ENCODE measurements at places on chromosomes 13 and 19.

GRCh38 chr13:28575200-28575599, 80.3 kb upstream of the FLT1 start:
- no peak for DNase-seq

DNA sequence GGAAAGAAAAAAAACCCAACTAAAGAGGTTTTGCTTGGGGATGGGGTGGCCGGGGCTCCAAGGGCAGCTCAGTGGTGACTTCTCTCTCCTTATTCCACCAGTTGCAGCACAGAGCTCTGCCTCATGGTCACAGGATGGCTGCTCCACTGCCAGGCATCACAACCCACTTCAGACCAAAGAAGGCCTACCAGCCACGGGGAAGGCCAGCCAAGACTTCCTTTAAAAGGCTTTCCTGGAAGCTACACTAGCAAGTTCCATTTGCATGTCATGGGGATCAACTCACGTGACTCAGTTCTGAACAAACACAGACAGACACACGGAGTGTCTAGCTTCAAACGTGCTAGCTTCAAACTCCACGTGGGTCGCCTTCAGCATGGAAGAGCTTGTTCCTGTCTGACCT, 13.2 kb upstream of the EIF3G start:
- DNase-seq = no peak

- DNase-seq = no peak
Measured at GRCh38 chr19:11598103-11598483, 810 bp downstream of the ZNF627 start.

- no peak for DNase-seq
Measured at GRCh38 chr13:22757530-22758120, 423.2 kb upstream of the SGCG start.

- DNase-seq = peak; percentile 50
Measured at GRCh38 chr13:46622630-46623256, 69.8 kb downstream of the LRCH1 start.

DNA sequence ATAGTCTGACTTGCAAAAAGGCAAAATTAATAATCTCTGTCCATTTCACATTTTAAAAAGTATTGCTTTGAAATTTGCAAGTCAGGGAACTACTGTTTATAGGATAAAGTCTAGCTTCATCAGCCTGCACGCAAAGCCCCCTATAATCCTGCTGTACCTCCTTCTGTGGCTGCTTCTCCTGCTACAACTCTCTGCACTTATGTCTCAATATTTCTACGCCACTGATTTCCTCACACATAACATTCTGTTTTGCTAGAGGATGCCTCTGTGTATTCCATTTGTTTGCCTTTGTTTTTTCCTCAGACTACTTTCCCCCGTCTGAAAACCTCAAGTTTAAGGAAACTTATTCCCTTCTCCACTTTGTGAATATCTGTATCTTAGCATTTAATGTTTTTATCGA, 389.9 kb downstream of the RFC3 start:
- no peak for DNase-seq

DNA sequence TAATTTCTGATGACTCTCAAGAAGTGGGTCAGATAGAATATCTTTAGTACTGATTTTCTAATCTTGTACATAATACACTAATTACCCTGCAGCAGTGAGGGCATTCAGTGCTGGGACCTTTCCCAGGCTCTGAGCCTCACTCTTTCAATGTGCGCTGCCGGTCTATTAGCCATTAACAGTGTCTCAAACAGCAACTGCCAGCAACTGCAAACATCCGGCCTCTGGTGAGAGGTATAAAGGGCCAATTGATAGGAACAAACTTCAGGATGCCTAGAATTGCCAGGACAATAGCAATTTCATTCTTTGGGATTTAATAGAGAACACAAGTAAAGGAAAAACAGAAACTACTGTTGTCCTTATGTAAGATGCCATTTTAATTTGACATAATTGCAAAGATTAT, 604.4 kb upstream of the SPRY2 start:
- no peak for DNase-seq

GRCh38 chr13:27607125-27607524, 13.2 kb downstream of the LNX2 start:
- no peak for DNase-seq

DNA sequence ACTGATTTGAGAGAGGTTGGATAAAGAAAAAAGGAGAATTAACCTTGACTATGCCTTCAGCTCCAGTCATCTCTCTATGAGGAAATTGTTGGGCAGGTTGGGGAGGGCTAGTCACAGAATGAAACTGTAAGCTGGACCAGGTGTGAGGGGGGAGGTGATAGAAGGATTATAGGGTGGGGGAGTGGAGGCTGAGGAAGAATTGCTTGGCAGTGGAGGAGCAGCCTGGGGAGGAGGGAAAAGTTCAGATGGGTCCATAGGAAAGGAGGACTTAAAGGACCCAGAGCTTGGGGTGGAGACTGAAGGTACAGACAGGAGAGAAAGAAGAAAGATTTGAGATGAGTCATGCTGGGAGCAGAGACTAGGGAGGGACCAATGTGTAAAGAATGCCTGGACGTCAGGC, 8.2 kb upstream of the ZNF431 start:
- no peak for DNase-seq

- DNase-seq = no peak
Measured at GRCh38 chr13:110217085-110217484, 89.9 kb downstream of the COL4A1 start.

- DNase-seq = no peak
Measured at GRCh38 chr19:11252665-11253355, 9.5 kb downstream of the DOCK6 start.

DNA sequence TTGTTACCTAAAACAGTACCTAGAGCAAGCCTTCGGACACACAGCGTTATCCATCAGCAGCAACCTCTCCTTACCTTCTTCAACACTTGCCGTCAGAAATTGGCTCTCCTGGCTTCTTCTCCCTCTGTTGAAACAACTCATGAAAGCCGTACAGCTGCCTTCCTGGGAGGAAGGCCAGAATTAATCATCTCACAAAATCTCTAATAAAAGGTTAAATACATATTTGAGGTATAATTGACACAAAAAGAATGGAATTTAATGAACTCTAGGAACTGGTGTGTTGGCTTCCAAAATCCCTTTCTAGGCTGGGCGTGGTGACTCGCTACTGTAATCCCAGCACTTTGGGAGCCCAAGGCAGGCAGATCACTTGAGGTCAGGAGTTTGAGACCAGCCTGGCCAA, 37.3 kb upstream of the GTF2F2 start:
- DNase-seq = no peak

DNA sequence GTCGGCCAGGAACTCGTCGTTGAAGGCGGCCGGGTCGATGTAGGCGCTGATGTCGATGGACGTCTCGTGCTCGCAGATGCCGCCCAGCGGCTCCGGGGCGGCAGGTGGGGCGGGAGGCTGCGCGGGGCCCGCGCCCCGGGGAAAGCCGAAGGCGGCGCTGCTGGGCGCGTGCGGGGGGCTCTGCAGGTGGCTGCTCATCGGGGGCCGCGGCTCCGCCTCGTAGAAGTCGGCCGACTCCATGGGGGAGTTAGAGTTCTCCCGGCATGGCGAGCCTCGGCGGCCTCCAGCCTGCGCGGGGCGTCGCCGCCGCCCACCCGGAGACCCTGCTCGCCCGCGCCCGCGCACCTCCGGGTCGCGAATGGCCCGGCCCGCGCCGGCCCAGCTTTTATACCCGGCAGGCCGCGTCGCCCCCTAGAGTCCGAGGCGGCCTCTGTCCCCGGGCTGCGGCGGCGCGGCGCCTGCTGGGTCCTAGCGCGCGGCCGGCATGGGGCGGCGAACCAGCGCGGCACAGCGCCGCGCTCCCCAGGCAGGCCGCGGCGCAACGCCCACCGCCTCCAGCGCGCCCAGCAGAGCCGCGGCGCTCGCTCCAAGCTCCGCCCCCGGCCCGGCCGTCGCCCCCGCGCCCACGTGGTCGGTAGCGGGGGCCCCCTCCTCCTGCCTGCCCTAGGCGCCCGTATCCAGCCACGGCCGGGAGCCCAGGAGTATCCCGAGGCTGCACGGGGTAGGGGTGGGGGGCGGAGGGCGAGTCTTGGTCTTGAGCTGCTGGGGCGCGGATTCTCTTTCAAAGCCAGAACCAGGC, at the start of gene CEBPA:
CEBPA (minus strand) TSS at position 360 of the 799 bp plus-strand sequence; CDS start at position 240, 120 bp downstream.
- DNase-seq = peak; percentile 66

- DNase-seq = no peak
Measured at GRCh38 chr13:91141543-91142061, 205.9 kb upstream of the MIR17HG start.

GRCh38 chr13:113838711-113839201, 25.1 kb downstream of the GAS6 start:
- no peak for DNase-seq

GRCh38 chr13:24802074-24802473, 38.1 kb downstream of the RNF17 start:
- no peak for DNase-seq

DNA sequence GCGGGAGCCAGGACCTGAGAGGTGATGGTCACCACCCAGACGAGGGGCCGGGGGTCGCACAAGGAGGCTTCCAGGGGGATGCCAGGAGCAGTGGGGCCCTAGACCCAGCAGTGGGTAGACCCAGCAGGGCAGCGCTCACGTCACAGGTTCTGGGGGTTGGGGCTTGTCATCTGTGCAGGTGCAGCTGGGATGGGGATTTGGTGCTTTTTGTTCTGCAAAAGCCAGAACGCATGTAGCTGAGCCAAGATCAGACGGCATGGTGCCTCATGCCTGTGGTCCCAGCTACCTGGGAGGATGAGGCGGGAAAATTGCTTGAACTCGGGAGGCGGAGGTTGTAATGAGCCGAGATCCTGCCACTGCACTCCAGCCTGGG, 15.1 kb downstream of the CSNK1G2 start:
- DNase-seq = no peak

GRCh38 chr19:18670312-18670711, 13.2 kb upstream of the CRTC1 start:
- DNase-seq = no peak

- no peak for DNase-seq
Measured at GRCh38 chr19:5593343-5594255, 25.8 kb upstream of the TINCR start.

DNA sequence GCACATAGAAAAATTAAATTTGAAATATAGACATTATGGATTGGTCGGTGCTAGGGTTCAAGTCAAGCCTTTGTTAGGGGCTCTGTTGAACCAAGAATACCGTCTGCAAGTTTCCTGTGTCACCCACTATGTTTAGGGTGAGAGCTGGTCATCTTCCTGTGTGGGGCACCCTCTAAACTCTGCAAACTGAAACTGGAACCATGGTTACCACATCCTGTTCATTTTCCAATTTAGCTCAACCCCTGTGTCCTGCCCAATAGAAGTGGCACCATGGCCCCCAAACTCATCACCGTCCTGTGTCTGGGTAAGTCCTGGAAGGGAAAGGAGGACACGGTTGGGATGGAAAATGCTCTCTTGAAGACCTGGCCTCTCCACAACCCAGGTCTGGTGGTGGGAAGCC, 29.9 kb downstream of the LAIR2 start:
- DNase-seq = no peak

- DNase-seq = peak; percentile 6
Measured at GRCh38 chr19:50204811-50205675, 1.6 kb downstream of the MYH14 start.

GRCh38 chr13:36431204-36432105, 840 bp upstream of the CCNA1 start:
- DNase-seq = no peak

- no peak for DNase-seq
Measured at GRCh38 chr19:44814517-44814916, 5.6 kb downstream of the BCAM start.

DNA sequence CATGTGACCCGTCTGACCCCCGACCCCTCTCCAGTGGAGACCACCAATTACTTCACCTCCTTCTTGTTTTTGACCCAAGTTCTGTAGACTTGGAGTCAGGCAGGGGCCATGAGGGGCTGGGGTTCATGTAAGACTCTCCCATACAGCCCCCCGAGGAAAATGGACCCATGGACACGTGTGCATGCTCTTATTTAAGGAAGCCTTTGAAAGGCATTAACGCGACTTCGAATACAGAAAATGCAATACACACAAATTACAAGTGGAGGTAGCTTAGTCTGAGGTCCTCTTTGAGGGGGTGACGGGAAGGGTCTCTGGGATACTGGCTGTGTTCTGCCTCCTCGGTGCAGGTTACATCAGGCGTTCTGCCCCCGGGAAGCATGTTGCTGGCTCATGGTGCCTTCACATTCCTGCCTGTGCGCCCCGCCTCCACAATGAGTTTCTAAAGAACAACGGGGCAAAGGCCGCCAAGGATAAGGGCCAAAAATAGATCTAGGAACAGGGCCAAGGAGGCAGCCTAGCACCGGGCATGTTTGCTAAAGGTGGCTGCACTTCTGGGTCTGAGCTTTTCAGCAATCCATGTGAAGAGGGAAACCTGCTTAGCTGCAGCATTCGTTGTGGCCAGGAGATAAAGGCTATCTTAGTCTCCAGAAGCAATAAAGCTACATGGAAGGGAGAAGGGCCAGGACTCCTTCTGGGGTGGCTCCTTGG, 54.5 kb downstream of the RAB20 start:
- DNase-seq = no peak

DNA sequence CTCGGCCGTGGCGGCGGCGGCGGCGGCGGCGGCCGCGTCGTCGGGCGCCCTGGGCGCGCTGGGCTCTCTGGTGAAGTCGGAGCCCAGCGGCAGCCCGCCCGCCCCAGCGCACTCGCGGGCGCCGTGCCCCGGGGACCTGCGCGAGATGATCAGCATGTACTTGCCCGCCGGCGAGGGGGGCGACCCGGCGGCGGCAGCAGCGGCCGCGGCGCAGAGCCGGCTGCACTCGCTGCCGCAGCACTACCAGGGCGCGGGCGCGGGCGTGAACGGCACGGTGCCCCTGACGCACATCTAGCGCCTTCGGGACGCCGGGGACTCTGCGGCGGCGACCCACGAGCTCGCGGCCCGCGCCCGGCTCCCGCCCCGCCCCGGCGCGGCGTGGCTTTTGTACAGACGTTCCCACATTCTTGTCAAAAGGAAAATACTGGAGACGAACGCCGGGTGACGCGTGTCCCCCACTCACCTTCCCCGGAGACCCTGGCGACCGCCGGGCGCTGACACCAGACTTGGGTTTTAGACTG, 1.7 kb downstream of the SOX1 start:
- no peak for DNase-seq

Data from hippocampal formation (tissue), 2 donors.